NCI-H510A treated with DMSO at 0.1 percent for 48 hours (cell line): ENCODE measurements at places on chromosomes 5 and 9.

DNA sequence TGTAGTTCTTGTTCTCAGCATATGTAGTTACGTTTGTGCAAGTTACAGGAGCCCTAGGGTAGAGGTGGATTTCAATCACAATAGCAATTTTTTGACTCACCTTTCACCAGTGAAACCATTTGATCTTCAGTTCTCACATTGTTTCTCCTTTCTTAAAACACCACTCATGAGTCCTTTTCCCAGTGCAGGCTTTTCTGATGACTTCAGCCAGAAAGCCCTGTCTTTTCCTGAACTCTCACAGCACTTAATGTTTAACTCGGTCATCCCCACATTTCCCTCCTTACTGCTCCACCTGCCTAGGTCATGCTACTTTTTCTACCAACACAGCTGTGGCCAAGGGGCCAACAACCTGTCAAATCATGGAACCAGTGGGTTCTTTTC is 37.9 kb downstream of the ARHGEF28 start:
- no peak for DNase-seq

- DNase-seq, result no peak
Measured at GRCh38 chr5:125582352-125582751, 835.9 kb upstream of the ZNF608 start.

DNA sequence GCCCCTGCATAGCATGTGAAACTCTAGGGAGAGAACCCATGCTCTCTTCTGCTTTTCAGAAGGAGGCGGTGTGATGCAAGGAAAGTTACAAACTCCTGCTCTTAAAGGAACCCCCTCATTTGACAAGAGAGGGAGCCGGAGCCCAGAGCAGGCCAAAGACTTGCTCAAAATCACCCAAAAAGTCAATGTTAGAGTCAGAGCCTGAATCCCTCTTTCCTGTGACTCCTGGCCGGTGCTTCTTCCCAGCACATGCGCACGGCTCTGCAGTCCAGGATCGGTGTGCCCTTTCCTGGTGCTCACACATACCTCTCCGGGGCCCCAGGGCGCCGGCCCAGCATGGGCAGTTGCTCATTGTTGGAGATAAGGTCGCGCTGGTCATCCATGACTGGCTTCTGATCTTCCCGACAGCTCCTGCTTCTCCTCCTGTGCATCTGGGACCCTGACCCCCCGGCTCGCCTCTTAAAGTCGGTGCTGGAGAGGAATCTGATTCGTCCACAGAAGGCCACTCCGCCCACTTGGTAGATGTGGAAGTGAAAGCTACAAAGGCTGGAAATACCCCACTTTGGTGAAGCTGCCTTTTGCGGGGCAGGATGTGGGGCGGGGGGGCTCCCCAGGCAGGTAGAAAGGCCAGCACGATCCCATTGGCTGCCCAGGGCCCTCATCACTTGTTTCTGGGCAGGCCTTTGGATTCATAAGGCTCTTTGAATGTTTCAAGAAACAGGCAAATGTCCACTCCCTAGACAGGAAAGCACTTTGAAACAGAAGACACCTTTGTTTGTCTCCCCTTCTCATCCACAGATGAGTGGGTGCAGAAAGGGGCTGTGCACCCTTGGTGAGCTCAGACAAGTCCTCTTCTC is at the start of gene CD74:
Gene CD74 (minus strand): TSS at position 592 of the 857 bp plus-strand sequence. CDS start 161 bp downstream, at position 431.
- DNase-seq, result no peak

- no peak for DNase-seq
Measured at GRCh38 chr9:128434340-128434739, 13.7 kb downstream of the CERCAM start.

DNA sequence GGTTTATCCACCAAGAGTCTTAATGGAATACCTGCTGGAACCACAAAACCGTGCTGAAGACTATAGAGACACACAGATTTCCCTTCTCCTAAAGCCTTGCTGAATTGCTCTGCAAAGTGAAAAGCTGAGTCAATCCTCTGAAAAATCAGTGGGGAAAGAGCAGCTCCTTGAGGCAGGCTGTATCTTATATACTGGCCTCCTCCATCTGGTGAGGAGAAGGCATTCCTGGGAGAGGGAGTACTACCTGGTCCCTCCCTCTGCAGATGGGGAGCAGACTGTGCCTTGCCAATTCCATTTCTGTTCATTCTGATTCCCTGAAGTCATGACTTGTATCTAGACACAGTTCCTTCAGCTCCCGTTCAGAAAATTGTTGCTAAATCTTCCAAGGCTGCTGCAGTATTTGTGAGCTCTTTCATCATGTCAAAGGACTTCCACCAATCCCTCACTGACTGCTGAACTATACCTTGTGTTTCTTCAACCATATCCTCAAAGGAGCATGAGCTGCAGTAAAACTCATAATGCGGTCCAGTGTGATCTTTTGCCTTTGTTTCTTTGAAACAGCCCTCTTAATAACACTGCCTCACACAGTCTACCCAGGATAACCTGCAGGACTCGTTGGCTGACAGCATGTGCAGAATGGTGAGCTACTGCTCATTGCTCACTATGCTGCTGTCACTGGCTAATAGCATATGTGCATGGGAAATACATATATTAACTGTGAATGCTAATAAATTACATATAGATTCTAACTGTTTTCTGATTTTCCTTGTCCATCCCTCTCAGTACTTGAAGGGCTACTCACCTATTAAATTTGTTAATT is 84.5 kb downstream of the FOXD1 start:
- no peak for DNase-seq

DNA sequence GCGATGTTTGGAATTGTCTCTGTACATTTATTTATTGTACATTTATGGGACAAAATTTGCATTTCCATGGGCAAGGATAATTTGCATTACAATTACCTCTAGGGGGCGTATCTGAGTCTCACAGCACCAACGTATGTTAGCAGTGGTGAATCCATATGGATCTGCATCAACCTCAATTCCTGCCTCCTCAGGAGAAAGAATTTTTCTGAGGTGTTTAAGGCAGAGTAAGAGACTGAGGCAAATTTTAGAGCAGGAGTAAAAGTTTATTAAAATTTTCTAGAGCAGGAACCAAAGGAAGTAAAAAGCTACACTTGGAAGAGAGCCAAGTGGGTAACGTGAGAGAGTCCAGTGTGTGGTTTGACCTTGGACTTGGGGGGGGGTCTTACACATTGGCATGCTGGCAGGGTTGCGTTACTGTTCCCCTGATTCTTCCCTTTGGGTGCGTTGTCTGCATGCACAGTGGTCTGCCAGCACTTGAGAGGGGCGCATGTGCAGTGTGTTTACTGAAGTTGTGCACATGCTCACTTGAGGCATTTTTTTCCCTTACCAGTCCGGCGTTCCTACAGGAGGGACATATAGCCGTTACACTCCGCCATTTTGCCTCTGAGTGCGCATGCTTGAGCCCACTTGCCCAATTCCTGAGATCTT is 21.0 kb upstream of the RAB14 start:
- DNase-seq, result peak; percentile 48

- DNase-seq, result no peak
Measured at GRCh38 chr5:122984425-122984824, 52.1 kb downstream of the PPIC start.

- DNase-seq, result no peak
Measured at GRCh38 chr5:159211729-159212174, 2.4 kb upstream of the RNF145 start.

- DNase-seq, result peak; percentile 39
Measured at GRCh38 chr5:76715736-76716455, at the start of gene F2R. Gene F2R, plus strand, starts transcription at chr5:76716126. Its CDS starts 182 bp downstream, at chr5:76716308.

DNA sequence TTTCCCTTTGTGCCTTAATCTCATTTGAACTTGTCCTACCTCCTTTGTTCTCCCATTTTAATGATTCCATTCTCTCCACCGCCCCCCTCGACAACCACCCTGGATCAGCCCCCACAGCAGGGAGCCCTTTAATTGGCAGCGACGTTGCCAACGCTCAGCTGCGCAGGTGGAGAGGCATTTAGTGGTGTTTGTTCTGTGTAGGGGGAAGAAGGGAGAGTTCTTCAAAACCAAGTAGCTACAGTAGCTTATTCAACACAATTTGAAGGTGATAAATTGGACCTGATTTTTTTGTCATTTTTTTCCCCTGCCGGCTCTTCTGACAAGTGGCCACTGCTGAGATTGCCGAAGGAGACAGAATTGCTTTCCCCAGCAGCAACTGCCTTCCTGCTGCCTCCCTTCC is 499.1 kb downstream of the CDK5RAP2 start:
- DNase-seq, result peak; percentile 61

GRCh38 chr9:121896545-121896943 is 196.6 kb downstream of the TTLL11 start:
- no peak for DNase-seq

DNA sequence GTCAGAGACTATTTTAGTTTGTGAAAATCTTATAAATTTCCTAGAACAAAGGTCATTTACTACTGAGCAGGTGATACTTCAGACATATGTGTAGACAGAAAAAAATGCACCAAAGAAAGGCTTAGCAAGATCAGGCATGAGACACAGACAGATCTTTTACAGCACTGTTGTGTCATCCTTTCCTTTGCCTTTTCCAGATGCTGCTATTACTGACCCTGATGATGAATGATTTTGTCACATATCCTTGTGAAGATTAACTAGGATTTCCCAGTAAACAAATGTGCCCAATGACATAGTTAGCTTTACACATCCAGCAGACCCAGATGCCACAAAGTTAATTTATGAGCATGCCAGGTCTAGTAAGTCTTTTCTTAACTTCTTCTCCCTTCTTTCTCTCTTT is 68.2 kb downstream of the DMRTA1 start:
- DNase-seq, result no peak

GRCh38 chr5:169869066-169869465 is 111.2 kb downstream of the INSYN2B start:
- no peak for DNase-seq

GRCh38 chr9:114551750-114552685 is 35.6 kb upstream of the ATP6V1G1 start:
- DNase-seq, result no peak

DNA sequence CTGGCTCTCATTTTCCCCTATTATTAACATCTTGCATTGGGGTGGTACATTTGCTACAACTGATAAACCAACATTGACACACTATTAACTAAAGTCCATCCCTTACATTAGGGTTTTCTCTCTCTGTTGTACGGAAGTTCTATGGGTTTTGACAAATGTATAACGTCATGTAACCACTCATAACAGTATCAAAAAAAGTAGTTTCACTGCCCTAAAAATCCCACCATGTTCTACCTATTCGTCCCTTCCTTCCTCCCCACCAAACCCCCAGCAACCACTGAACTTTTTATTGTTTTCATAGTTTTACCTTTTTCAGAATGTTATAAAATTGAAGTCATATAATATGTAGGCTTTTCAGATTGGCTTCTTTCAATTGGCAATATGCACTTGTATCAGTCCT is 40.1 kb downstream of the MLLT3 start:
- DNase-seq, result no peak

DNA sequence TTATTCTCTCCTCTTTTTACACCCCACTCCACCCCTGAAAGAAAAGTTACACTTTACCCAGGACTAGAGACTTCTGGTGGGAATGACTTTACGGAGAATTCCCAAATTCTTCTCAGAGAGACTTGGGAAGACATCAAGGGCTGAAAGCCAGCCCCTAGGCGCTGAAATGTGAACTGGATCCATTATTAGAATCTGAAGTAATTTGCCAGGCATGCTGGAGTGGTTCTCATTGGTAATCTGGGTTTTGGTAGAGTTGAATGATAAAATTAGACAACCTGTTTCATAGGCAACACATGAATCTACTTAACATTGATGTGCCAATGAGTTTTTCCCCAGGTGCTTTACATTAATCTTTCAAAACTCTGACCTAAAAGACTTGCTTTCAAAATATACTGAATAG is 324.8 kb downstream of the ADAMTS6 start:
- no peak for DNase-seq

DNA sequence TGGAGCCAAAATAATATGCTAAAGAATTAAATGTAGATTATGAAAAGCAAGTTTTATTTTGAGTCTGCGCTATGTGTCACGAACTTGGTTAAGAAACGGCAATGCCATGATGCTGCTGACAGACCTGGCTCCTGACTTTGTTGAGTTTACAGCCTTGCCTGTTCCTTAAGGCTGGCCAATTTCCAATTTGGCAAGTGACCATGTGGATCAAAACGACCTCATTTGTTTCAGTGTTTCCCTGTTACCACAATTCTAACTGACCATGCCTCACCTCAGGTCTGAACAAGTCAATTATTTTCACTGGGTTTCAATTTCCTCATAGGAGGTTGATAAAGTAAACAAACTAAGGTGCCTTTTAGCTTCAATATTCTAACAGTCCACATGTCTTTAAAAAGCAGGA is 461.4 kb downstream of the ZNF608 start:
- DNase-seq, result no peak

- DNase-seq, result no peak
Measured at GRCh38 chr5:173475780-173476179, 140.7 kb downstream of the BOD1 start.

GRCh38 chr9:114065304-114065703 is 12.8 kb downstream of the AMBP start:
- no peak for DNase-seq

DNA sequence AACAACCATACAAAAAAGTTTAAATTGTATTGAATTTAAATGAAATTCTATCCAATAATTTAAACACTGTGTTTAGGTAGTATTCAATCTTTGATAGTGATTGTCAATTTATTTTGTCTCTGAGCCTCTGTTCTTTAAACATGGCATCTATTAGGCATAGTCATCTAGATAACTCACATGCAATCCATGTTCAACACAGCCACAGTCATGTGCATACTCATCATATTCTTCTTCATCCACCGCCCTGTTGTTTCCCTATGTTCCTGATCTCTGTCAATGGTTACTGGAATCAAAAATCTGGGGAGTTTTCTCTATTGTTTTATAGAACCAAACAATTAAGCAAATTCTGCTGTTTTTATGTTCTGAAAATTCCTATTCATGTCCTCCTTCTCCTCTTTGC is 521.1 kb upstream of the DAB2 start:
- no peak for DNase-seq
